H9 (cell line): ENCODE measurements at places on chromosomes 3 and 15.

GRCh38 chr3:153247331-153248330 is 85.6 kb downstream of the RAP2B start:
- DNase-seq = no peak

GRCh38 chr3:101418851-101419250 is 94.2 kb downstream of the SENP7 start:
- DNase-seq = no peak

- no peak for DNase-seq
Observed at GRCh38 chr15:96107916-96108315, 222.6 kb upstream of the NR2F2 start.

GRCh38 chr3:178255315-178255714 is 280.9 kb upstream of the KCNMB2 start:
- DNase-seq = no peak

DNA sequence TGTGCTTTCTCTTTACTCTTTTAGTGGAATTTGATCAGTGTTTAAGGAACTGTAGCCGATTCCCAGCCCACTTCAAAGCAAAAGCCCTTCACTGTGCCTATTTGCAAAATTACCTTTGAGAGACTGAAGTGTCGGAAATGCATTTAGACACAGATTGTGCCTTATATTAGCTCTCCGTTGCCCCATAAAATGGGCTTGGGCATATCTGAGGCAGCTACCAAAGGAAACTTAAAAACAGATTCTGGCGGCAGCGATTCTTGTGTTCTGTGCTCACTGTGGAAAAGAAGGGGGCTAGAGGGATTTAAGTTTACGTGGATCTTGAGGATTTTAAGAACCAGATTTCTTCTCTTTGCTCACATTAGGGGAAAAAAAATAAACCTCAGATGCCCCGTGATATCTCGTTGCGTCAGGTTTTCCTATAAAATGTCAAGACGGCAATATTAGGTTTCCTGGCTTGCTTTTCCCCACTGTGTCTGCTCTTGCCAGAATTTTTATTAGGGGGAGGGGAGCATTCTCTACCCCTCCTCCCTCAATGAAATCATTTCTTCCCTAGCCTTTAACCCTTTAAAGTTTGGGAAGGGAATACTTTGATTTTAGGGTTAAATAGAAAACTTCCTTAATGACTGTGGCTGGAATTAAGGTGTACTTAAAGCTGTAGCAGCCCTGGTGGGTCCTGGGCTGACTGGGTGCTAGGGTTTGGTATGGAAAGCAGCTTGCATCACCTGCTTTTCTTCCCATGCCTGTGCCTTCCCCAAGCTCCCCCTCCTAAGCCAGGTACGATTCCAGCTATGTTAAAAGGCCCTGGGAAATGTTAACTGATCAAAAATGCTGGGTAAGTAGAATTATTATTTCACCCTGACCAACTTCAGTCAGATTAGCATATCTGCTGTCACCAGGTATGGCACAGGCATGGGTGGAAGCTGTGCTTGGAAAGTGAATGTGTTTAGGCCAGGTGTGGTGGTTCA is 73.8 kb downstream of the SMAD3 start:
- DNase-seq = no peak

DNA sequence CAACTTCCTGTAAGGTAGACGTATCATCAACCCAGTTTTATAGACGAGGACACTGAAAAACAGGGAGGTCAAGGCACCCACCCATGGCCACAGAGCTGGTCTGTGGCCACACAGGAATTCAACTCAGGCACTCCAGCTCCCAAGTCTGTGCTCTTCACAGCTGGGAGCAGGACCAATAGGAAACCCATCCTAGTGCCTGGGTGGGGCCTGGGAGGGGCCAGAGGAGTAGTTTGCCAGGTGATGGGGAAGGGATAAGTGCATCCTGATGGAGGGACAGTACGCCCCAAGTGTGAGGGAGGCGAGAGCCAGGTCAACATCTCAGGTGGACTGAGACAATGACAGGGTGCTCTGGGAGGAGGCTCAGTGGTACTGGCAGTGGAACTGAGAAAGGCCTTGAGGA is 22.0 kb downstream of the KIF9 start:
- peak; percentile 68 for DNase-seq

DNA sequence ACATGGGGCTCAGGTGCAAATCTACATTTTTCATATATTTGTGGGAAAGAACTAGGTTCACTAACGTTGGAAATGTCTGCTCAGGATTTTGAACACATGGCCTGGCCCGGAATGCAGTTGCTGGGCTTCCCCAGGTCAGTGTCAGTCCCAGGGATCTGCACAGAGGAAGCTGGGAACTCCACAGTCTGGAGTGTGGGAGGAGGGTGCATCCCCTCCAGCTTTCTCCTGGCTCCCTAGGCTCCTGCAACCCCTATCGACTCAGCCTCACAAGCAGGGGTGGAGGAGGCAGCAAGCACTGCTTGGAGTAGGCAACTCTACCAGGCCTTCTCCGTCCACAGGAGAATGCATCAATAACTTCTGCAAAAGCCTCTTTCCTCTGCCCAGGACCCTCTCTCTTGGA is 30.1 kb upstream of the HCN4 start:
- DNase-seq = no peak

GRCh38 chr3:63968612-63969350 is 54.5 kb downstream of the PSMD6 start:
- DNase-seq = no peak

GRCh38 chr15:56978898-56979662 is 60.6 kb downstream of the TCF12 start:
- DNase-seq = no peak

DNA sequence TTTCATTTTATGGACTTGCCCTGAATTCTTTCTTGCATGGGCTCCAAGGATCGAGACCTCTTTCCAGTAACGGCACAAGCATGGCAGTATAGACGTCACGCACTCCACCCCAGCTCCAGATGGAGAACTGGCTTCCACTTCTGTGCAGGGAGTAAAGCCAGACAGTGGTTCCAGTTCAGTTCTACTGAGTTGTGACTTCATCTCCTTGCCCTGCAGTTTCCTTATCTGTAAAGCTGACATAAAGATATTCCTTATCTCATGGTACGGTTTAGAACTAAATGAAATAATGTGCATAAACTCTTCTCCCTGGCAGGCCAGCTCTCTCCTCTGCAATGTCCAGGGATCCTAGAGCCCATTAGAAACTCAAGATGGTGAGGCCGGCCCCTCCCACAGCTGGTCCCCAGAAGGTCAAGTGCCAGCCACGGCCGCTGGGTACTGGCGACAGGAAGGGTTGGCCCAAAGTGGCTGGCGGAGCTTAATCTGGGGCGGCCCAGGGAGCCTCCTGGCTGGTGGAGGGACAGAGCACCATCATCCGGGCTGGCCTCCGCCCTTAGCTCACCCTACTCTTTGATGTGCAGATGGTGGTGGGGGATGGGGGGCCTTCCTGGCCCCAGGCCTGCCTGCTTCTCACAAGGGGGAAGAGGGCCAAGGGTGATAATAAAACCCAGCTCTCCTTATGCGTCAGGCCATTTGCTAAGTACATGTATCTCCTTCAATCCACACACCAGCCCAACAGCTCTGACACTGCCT is 7.2 kb downstream of the MESP2 start:
- peak; percentile 79 for DNase-seq

GRCh38 chr3:171765511-171765887 is 44.8 kb downstream of the PLD1 start:
- no peak for DNase-seq

DNA sequence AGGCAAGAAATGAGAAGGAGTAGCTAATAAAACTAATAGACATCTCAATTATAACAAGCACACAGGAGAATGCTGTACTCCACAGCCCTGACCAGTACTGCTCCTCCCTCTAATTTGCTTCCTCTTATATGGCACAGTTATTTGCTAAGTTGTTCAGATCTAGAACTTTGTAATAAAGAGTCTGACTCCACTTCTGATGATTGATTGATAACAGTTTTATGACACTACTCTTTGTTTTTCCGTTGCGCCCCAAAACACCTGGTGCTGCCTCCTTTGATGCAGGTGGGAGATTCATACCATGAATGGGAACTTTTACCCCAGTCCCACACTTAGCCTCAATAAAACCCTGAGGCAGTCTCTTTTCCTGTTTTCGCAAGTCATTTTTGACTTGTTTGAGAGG is 777.7 kb downstream of the GBE1 start:
- DNase-seq = no peak

- no peak for DNase-seq
Observed at GRCh38 chr3:189685860-189686259, 54.7 kb downstream of the TP63 start.

- DNase-seq = no peak
Observed at GRCh38 chr15:81897057-81897677, 148.7 kb downstream of the MEX3B start.

- DNase-seq = no peak
Observed at GRCh38 chr3:126941721-126942270, 41.1 kb upstream of the PLXNA1 start.

DNA sequence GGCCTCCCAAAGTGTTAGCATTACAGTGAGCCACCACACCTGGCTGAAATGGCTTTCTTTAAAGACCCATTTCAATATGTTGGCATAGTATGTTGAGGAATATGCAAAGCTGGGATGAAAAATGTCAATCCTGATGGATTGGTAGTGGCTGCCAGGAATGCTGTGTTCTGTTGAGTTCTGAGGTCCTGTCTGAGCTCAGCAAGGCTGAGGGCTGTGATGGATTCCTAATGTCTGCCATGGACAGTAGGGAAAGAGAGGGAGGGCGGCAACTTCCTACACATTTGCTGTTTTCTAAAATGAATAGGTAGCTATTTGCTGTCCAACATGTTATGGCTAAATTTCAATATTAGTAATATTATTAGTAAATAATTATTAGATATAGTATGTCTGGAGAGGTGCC is 8.2 kb downstream of the RAB8B start:
- DNase-seq = no peak

DNA sequence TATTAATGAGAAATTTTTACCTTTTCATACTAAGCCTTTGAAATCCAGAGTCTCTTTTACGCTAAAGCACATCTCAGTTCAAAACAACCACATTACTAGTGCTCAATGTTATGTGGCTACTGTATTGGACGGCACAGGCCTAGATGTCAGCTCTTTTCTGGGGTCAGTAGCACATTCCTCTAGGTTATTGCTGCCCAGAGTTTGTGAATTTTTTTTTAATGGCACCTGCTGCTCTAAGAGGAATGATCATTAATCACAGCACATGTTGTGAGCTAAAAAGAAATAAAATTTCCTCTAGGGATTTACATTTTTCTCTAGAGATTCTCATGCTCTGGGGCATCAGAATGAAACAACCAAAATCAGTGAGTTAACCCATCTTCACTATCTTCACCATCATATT is 436.8 kb upstream of the THBS1 start:
- no peak for DNase-seq

- DNase-seq = no peak
Observed at GRCh38 chr3:146865175-146865755, 260.1 kb upstream of the PLSCR5 start.

DNA sequence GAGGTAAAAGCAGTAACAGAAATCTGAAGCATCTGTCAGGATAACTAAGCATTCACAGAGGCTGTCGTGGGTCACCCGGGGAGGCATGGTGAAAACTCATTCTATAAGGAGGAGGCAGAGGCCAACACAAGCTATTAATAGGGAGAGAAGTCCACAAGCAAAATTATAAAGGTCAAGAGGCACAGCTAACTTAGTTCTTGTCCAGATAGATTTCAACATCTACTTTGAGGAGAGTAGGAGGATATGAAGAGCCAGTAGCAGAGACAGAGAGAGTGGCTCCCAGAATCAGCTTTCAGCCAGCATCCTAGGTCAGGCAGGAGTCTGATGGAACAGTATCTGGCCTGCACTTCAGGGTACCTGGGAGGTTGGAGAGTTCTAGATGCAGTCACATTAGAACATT is 95.3 kb downstream of the STAC start:
- no peak for DNase-seq

DNA sequence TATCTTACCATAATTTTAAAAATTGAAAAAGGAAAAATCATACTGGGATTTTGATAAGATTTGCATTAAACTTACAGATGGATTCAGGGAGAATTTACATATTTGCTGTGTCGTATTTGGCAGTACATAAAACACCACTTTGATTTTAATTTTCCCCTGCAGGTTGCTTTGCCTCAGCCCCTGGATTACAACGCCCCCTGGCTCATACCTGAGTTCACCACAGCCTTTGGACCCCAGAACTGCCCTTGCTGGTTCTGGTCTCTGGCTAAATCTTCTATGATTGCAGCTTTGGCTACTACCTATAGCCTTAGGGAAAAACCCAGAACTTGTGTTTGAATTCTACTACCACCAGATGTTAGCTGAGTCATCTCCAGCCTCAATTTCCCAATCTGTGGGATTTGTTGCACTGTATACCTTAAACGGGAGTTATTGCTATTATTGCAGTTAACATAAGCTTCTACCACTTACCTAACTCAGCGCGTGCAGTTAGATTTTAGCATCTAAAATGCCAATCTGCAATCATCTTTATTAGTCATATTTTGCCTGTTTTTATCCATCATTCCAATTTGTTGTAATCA is 315.7 kb upstream of the GADL1 start:
- peak; percentile 43 for DNase-seq

DNA sequence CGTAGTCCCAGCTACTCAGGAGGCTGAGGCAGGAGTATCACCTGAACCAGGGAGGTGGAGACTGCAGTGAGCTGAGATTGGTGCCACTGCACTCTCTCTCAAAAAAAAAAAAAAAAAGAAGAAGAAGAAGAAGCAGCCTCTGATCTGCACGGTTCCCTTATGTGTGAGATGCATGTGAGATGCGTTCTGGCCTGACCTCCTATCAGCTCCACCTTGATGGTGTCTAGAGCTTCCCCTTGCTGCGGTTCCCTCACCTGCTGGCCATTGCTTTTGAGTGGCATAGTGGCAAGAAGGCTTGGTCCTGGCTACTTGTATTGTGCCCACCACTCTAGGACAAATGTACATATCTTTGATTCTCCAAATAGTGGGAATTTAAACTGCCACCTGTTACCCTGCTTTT is 49.4 kb upstream of the CFAP161 start:
- no peak for DNase-seq

- no peak for DNase-seq
Observed at GRCh38 chr3:151301787-151302186, 14.8 kb downstream of the GPR87 start.

GRCh38 chr15:94287794-94288246 is 56.5 kb downstream of the MCTP2 start:
- no peak for DNase-seq

- peak; percentile 33 for DNase-seq
Observed at GRCh38 chr3:64932666-64933342, 245.0 kb upstream of the ADAMTS9 start.

- DNase-seq = peak; percentile 69
Observed at GRCh38 chr3:113912552-113913236, 35.1 kb upstream of the ZDHHC23 start.

DNA sequence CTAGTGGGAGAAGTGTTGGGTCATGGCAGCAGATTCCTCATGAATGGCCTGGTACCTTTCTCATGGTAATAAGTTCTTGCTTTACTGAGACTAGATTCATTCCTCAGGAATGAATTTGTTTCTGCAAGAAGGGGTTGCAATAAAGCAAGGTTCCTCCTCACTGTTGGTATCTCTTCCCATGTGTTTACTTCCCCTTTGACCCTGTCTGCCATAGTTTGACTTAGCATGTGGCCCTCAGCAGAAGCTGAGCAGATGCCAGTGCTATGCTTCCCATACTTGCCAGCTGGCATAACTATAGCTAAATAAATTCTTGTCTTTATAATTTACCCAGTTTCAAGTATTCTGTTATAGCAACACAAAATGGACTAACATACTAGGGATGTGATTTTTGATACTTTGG is 163.6 kb upstream of the COL8A1 start:
- DNase-seq = no peak
